GM23248 (cell line): ENCODE measurements at places on chromosomes 16 and 17.

- DNase-seq = no peak
Measured at GRCh38 chr16:31355431-31356100, 590 bp downstream of the ITGAX start.

DNA sequence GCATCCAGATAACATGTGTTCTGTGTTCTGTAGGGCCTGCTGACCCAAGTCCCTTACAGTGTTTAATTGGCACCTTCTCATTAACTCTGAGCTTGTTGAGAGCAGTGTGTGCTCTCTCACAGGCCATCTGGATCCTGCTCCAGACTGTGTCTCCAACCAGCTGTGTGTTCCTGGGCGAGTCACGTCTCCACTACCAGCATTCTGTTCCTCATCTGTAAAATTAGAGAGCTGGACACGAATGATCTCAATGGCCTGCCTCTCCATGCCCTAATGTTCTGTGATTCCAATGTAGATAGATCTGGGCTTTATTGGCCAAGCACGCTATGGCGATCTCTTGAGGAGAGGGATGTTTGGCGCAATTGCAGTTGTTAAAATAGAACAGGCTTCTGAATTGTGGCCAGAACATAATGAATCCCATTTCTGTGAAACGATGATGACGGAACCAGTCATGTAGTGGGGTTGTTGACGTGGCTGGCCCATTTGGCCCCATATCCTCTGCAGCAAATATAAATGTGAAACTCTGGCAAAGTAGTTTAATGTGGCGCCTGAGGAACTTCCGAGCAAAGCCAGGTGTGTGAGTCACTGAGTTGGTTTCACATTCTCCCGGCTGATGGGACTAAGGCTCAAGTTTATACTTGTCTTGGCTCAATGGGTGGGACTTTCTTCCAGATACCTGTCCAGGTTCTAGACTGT lies 22.2 kb downstream of the TBX4 start:
- DNase-seq = peak; percentile 87

DNA sequence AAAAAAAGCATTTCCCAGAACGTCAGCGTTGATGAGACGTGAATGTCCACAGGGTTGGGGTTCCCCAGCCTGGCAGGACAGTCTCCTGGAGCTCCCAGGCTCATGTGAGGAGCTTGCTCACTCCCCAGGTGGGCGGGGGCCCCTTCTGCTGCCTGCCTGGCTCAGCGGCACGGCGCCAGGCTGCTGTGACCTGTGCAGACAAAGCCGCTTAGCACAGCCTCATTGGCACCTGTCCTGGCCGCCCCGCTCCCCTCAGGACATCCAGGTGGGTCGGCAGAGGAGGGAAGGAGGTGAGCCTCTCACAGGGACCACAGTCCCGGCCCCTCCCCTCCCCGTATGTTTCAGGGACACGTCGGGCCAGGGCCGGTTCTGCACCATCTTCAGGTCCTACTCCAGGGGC lies 12.9 kb upstream of the WFIKKN1 start:
- DNase-seq = no peak

DNA sequence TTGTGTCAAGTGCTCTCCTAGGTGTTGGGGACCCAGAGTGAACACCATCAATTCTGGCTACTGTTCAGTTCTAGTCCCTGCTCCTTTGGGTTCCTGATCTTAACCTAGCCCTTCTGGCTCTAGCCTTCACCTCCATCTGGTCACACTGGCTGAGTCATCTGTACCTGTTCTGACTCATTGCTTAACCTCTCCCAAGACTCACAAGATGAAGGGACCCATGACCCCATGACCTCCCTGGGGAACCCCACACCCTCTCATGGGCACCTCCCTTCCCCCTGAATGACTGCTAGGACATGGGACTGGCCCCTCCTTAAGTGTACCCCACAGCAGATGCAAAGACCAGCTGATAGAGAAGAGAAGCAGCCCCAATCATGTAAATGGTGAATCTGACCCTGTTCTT lies 345.8 kb upstream of the CDH5 start:
- no peak for DNase-seq

- DNase-seq = no peak
Measured at GRCh38 chr17:60315650-60316049, 76.3 kb downstream of the USP32 start.

DNA sequence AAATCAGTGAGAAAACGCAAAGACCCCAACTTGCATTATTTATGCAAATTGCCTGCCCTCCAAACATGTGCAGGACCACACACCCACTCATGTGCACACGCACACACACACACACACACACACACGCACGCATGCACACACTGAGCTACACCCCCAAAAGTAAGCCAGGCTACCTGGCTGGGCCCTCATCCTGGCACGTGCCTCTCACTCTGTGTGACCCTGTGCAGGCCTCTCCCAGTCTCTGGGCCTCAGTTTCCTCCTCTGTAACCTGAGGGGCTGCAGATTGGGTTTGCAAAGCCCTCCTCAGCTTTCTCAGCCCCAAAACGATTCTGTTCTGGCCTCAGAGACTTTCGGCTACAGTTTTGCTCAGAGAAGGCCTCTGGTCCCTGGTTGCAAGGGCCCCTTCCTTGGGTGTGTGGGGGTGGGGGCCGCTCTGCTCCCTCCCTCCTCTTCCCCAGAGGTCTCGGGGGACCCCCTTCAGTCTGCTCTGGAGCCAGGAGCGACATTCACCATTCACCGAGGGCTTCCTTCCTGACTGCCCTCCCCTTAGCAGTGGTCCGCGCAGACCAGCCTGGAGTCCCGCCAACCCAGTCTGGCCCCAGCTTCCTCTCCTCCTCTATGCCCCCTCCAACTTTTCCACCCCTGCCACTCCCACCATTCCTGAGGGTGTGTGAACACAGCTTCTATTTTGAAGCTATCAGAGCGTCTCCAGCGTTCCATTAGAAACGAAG lies 5.4 kb upstream of the PIK3R6 start:
- no peak for DNase-seq

DNA sequence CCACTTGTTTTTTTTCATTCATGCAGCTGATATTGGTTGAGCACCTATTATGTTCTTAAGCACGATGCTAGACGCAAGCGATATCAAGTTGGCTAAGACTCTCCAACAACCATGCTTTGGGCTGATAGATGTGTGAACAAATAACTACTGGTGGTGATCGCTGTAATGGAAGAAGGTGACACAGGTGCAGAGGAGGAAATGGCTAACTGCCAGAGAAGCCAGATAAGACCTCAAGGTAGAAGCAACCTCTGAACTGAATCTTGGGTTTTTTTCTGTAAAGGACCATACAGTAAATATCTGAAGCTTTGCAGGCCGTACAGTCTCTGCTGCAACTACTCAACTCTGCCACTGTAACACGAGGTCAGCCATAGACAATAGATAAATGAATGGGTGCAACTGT lies 97.9 kb downstream of the C17orf67 start:
- DNase-seq = no peak

- DNase-seq = peak; percentile 38
Measured at GRCh38 chr17:10059684-10060211, 138.7 kb downstream of the GAS7 start.

GRCh38 chr17:2082003-2082781 lies 27.3 kb downstream of the HIC1 start:
- DNase-seq = peak; percentile 60

- peak; percentile 88 for DNase-seq
Measured at GRCh38 chr16:65414284-65414984, 292.6 kb upstream of the CDH11 start.

DNA sequence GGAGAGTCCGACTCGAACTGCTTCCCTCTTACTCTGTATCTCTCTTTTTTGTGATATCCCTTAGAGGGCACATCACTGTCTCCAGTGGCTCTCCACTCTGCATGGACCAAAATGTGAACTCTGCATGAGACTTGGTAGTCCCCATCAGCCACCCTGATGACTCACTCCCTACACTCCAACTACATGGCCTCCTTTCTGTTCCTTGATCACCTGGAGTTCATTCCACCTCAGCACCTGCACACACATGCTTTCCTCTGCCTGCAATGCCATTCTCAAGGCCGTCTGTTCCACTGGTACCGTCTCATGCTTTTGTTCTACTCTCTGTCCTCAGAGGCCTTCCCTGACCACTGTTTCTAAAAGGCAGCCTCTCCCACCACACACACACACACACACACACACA lies 109.3 kb downstream of the DNAH9 start:
- DNase-seq = no peak

GRCh38 chr17:17440010-17440843 lies 36.6 kb upstream of the MED9 start:
- DNase-seq = peak; percentile 47

- peak; percentile 26 for DNase-seq
Measured at GRCh38 chr16:77437859-77438258, 3.0 kb upstream of the ADAMTS18 start.

- DNase-seq = no peak
Measured at GRCh38 chr16:12329246-12329995, 352.9 kb downstream of the SNX29 start.

DNA sequence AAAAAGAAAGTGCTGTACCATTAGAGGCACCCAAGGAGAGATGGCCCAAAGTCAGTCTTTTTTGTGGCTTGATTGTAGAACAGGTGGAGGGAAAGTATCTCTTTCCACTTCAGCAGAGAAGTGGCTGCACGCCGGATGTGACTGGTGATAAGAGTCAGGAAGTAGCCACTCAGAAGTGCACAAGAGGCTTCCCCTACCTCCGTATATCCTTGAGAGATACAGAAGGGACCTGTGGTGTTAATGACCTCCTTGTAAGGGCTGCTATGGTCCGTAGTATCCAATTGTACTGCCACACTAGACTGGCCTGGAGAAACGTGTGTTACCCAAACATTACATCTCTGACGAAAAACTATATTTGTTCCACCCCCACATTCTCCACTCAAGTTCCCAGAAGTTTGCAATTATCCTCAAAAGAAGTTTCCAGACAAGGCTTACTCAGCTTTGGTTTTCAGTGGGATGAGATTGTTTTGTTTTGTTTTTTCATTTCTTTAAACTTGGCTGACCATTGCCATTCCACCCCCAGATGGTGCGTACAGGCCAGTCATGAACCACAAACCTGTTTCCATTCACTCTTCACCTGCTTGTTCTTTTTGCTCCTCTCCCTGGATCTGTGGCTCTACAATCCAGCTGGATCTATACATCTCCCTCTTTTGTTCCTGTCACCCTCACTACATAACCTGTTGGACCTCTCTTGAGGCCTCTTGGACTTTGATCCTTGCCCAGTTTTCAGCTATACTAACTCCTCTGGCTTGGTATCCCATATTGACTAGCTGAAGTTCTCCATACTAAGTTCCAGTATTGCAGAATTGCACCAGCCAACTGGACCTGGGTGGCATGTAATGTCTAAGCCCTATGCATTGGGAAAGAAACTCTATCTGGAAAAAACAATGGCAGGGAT lies 20.7 kb upstream of the MED13 start:
- peak; percentile 86 for DNase-seq

DNA sequence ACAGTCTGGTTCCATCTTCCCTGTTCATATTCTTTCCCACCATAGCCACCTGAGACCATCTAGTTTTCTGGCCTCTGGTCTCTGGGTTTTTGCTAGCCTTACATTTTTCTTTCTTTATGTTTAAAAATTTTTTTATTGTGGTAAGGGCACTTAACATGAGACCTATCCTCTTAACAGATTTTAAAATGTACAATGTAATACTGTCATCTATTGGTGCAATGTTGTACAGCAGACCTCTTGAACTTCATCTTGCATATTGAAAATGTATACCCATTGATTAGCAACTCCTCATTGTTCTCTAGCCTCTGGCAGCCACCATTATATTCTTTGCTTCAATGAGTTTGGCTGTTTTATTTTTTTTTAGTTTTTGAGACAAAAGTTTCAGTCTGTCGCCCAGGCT lies 39.2 kb downstream of the ITGAM start:
- no peak for DNase-seq

- DNase-seq = no peak
Measured at GRCh38 chr17:7448461-7448860, 3.6 kb downstream of the CHRNB1 start.

GRCh38 chr16:56742030-56742984 lies 12.4 kb downstream of the NUP93 start:
- peak; percentile 91 for DNase-seq

DNA sequence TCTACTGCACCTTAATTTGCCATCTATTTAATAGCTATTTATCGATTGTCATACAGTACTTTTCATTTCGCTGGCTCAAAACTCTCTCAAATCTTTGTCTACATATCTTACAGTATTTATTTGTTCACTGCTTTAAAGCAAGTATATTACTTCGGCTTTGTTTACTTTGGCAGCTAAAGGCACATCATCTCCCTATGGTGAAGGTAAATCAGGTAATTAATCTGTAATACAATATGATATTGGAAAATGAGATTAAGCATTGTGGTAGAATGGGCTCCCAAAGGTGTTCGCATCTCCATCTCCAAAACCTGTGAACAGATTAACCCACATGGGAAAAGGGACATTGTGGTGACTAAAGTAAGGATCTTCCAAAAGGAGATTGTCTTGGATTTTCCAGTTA lies 6.5 kb downstream of the TMEM170A start:
- DNase-seq = no peak

- DNase-seq = peak; percentile 95
Measured at GRCh38 chr16:89246903-89247733, 29.6 kb downstream of the ZNF778 start.
